Camera-type eye (tissue), 1 donor: ENCODE measurements at places on chromosomes 11 and 22. TPM values are rescaled to one million over a fixed set of nuclear protein-coding genes. Genes with fewer than 3 reads are reported as not detected.

MAPK11 gene
- total RNA-seq, result 7.6 TPM

MS4A4A gene
- 3.6 TPM for total RNA-seq

TMEM151A gene
- total RNA-seq, result 4.0 TPM

HSPB2 gene
- total RNA-seq, result 1.9 TPM

CREBZF gene
- total RNA-seq, result 227 TPM

KCNJ11 gene
- total RNA-seq, result 5.2 TPM

GP1BB gene
- 6.6 TPM for total RNA-seq

SNX32 gene
- total RNA-seq, result 3.1 TPM

CHRM1 gene
- total RNA-seq, result 0.71 TPM

RPUSD4 gene
- 34.6 TPM for total RNA-seq

MMP7 gene
- 9.1 TPM for total RNA-seq

PRR33 gene
- total RNA-seq, result 0.16 TPM

MPZL3 gene
- 3.5 TPM for total RNA-seq

ROBO4 gene
- total RNA-seq, result 17.7 TPM

C11orf16 gene
- not detected for total RNA-seq

BEST1 gene
- 66.5 TPM for total RNA-seq

OR6T1 gene
- not detected for total RNA-seq

APOBEC3H gene
- total RNA-seq, result not detected

CALCA gene
- total RNA-seq, result not detected
